CD8-positive, alpha-beta memory T cell (primary cell): ENCODE measurements at places on chromosomes 2 and 18.

DNA sequence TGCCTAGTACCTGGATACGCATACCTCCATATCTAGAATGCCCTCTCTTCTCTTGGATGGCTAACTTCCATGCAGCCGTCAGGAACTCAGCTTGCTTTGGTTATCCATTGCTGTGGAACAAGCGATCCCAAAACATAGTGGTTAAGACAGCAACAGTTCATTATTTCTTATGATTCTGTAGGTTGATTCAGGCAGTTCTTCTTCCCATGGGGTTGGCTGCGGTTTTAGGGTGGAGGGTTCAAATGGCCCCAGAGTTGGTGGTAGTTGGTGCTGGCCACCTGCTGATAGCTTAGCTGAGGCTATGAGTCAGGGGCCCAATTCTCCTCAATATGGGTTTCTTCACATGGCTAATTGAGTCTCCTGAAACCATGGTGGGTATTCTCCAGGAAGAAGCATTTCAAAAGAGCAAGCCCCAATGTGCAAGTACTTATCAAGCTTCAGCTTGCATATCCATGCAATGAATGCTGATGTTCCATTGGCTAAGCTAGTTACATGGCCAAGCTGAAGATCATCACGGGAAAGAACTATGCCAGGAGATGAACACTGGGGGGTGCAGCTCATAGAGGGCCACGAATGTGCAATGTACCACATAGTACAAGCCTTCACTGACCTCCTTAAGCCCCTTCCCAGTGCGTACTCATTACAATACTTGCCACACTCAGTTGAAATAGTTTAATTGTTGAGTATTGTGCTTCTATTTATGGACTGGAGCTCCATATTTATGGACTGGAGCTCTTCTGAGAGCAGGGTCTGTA, 10.0 kb upstream of the RHOB start:
- DNase-seq: no peak

GRCh38 chr2:162011706-162012564, 62.1 kb downstream of the DPP4 start:
- peak; percentile 19 for DNase-seq

DNA sequence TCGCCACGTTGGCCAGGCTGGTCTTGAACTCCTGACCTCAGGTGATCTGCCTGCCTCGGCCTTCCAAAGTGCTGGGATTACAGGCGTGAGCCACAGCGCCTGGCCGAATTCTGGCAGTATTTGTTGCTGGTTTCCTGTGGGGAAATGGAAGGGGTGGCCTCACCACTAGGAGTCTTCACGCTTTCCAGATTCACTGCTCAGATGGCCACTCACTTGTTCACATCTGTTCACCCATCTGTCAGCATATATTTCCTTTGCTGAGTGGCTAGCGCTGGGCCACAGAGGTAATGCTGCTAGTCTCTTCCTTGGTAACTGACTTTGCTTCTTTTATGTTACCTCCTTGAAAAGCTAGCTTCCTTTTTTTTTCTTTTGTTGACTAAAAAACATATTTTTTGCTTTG, 27.2 kb downstream of the TMEM177 start:
- DNase-seq: no peak

- no peak for DNase-seq
These were observed 11.2 kb upstream of the TPO start for GRCh38 chr2:1402064-1402463.

GRCh38 chr2:37746883-37747282, 75.4 kb upstream of the CDC42EP3 start:
- no peak for DNase-seq
